ENCODE measurements at places on chromosomes 7 and 10. TPM values are rescaled to one million over a fixed set of nuclear protein-coding genes. Genes with fewer than 3 reads are reported as not detected.
A peak's percentile ranks its signal among the peaks of the same experiment; 100 is the strongest.

The BLNK gene
- total RNA-seq = not detected

The NEUROG3 gene
- not detected for total RNA-seq

The KIAA1217 gene
- total RNA-seq = 0.62 TPM

GRCh38 chr7:128841921-128842673 lies 11.9 kb downstream of the FLNC start:
- H3K36me3 ChIP-seq = no peaks in the 10 kb centered on the region
- H3K4me3 ChIP-seq = no peak overlapping the region
- H3K27me3 ChIP-seq = no peaks in the 10 kb centered on the region
- H3K4me1 ChIP-seq = peaks cover 2% of the 10 kb centered on the region

DNA sequence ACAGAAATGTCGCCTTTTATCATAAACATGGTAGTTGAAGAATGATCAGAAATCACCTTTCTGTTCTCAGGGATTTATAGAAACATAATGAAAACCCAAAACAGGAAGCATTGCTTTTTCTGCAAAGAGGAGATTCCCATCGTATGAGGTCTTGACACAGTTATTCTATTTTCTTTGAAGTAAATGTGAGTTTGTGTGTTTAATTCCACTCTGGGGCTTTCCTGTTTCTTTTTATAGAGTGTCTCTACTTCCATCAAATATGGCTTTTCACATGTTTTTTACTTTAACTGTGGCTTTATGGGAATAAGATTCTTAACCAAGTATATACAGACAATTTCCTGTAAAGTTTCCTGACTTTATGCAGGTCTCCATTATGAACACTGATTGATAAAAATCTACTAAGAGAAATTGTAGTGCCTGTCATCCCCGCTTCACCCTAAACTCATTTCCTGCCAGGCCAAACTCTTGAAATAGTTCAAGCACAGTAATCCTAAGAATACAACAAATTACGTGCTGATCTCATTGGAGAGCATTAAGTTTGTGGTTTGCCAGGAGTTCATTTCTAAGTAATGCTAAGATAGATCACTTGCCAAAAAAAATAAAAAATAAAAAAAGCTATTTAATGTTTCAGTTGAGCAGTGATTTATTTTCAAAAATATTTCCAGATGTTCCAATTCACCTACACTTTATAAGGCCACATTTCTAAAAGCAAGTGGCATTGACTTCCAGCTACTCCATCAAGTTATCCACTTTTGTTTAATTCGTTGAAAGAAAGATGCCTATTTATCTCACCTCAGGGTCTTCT lies 52.2 kb upstream of the SEC61G start:
- no peaks in the 10 kb centered on the region for H3K4me1 ChIP-seq
- no peak overlapping the region for H3K4me3 ChIP-seq
- DNase-seq = no peak

GRCh38 chr7:116142850-116143249 lies 67.5 kb upstream of the TES start:
- peaks cover 3% of the 10 kb centered on the region for H3K27me3 ChIP-seq
- H3K4me3 ChIP-seq = no peak overlapping the region
- peaks cover 6% of the 10 kb centered on the region for H3K36me3 ChIP-seq
- peaks cover 46% of the 10 kb centered on the region for H3K4me1 ChIP-seq
- H3K27ac ChIP-seq = no peak overlapping the region

- no peak overlapping the region for H3K27ac ChIP-seq
- no peaks in the 10 kb centered on the region for H3K36me3 ChIP-seq
- H3K4me3 ChIP-seq = no peak overlapping the region
- DNase-seq = no peak
- peaks cover 2% of the 10 kb centered on the region for H3K27me3 ChIP-seq
- H3K4me1 ChIP-seq = no peaks in the 10 kb centered on the region
Observed at GRCh38 chr10:11355592-11355991, 255.9 kb downstream of the USP6NL start.

- no peaks in the 10 kb centered on the region for H3K4me1 ChIP-seq
- no peak overlapping the region for H3K4me3 ChIP-seq
- no peak overlapping the region for H3K27ac ChIP-seq
- no peaks in the 10 kb centered on the region for H3K36me3 ChIP-seq
- H3K27me3 ChIP-seq = no peaks in the 10 kb centered on the region
Observed at GRCh38 chr7:42099470-42100155, 137.4 kb downstream of the GLI3 start.

GRCh38 chr10:112961609-112962008 lies 11.6 kb downstream of the TCF7L2 start:
- no peak overlapping the region for H3K27ac ChIP-seq
- H3K36me3 ChIP-seq = no peaks in the 10 kb centered on the region
- DNase-seq = no peak
- H3K4me1 ChIP-seq = no peaks in the 10 kb centered on the region

DNA sequence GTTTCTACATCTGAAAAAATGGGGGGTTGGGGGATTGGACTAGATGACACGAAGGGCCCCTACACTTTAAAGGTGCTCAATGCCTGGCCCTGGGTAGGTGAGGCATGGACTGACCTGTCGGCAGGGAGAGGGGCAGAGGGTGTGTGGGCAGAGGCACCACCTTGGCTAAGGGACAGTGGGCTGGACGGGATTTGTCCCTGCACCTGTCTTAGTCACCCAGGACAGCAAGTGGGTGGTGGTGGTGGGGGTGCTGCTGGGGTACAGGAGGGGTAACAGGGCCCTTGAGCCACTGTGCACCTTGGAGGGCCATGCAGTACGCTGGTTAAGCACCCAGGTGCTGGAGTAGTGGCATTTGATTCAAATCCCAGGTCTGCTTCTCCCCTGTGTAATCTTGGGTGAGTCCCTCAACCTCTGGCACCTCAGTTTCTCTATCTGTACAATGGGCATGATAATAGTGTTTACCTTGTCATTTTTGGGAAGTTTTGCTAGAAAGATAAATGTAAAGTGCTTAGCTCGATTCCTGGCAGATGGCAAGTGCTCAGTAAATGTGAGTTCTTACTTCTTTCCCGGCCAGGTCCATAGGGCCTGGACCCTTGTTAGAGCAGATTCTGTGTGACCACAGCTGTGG lies 18.1 kb upstream of the SFRP5 start:
- no peaks in the 10 kb centered on the region for H3K36me3 ChIP-seq
- DNase-seq = no peak
- H3K27ac ChIP-seq = no peak overlapping the region
- H3K27me3 ChIP-seq = peaks cover 11% of the 10 kb centered on the region
- H3K4me1 ChIP-seq = peaks cover 3% of the 10 kb centered on the region
- no peak overlapping the region for H3K4me3 ChIP-seq

- no peak overlapping the region for H3K27ac ChIP-seq
- no peaks in the 10 kb centered on the region for H3K36me3 ChIP-seq
- peaks cover 10% of the 10 kb centered on the region for H3K4me1 ChIP-seq
- no peak for DNase-seq
- H3K27me3 ChIP-seq = peaks cover 6% of the 10 kb centered on the region
- H3K4me3 ChIP-seq = no peak overlapping the region
Observed at GRCh38 chr7:121302214-121302745, 26.5 kb upstream of the WNT16 start.

DNA sequence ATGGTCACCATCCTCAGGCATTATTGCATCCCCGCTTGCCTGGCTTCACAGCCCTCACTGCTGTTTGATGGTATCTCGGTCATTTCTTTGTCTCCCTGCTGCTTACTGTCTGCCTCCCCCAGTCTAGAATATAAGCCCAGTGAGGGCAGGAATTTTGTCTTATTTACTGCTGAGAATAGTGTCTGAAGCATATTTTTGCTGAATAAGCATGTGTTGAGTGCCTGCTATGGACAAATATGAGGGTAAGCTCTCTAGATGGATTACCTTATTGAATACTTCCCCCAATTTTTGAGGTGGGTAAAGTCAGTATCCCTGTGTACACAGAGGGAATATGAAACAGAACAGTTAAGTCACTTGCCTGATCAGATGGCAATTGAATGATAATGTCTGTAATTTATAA lies 36.5 kb upstream of the CABCOCO1 start:
- no peak overlapping the region for H3K4me3 ChIP-seq
- H3K27ac ChIP-seq = no peak overlapping the region
- H3K27me3 ChIP-seq = peaks cover 10% of the 10 kb centered on the region
- H3K36me3 ChIP-seq = no peaks in the 10 kb centered on the region
- no peak for DNase-seq
- H3K4me1 ChIP-seq = no peaks in the 10 kb centered on the region

DNA sequence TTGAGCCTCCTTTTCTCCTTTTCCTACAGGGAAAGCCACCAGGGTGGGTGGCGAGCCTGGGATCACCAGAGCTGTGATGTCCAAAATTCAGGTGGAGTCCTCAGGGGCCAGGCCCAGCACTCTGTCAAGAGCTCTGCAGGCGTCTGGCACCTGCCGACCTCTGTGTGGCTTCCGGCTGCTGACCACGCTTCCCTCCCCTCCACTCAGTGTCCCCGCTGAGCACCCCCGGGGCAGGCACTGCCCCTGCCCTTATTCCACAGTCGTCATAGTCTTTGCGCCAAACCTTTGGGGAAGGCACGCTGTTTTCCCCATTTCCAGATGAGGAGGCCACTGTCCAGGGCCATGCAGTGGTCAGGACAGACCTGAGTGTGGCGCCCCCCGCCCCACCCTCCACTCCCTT lies 7.5 kb downstream of the MTG1 start:
- H3K4me3 ChIP-seq = no peak overlapping the region
- H3K27me3 ChIP-seq = no peaks in the 10 kb centered on the region
- DNase-seq = peak; percentile 7
- peaks cover 84% of the 10 kb centered on the region for H3K36me3 ChIP-seq

DNA sequence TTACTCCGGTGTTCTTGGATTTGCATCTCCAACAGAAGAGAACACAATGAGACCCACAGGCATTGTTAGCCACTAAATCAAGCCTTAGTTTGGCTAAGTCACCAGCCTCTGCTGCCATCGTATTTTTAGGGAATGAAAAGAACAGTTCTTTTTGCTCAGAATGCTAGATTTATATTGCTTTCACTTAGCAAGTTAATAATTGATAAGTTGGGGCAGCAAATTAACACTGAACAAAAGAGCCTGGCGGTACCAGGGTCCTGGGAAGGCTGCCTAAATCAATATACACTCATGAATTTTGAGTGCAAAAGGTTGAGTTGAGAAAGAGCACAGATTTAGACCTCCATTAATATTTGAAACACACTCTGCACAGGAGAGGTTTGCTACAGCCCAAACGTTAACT lies 767.7 kb downstream of the TYW1 start:
- H3K4me3 ChIP-seq = no peak overlapping the region
- no peaks in the 10 kb centered on the region for H3K4me1 ChIP-seq

DNA sequence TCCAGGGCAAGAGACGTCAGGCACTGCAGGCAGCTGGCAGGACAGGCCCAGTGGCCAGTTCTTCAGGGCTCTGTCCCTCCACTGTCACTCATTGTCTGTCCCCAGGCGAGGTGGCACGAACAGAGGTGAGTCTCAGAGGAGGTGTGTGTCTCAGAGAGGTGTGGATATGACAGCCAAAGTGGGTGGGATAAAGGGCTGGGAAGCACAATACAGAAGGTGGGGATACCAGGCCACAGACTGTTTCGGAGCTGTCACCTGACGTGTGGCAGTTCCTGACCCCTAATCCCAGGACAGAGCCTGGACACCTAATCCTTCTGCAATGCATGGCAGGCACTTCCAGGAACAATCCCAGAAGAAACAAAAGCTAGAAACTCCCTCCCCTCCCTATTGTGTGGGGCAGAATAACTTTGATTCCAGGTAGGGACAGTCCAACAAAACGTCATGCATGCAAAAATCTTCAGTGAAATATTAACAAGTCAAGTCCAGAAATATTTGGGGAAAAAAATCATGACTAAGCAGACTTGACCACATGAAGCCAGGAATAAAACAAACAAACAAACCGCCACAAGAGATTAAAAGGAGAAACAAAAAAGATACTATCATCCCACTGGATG lies 11.6 kb downstream of the KLRG2 start:
- H3K27ac ChIP-seq = no peak overlapping the region
- no peak overlapping the region for H3K4me3 ChIP-seq
- DNase-seq = no peak
- no peaks in the 10 kb centered on the region for H3K36me3 ChIP-seq

DNA sequence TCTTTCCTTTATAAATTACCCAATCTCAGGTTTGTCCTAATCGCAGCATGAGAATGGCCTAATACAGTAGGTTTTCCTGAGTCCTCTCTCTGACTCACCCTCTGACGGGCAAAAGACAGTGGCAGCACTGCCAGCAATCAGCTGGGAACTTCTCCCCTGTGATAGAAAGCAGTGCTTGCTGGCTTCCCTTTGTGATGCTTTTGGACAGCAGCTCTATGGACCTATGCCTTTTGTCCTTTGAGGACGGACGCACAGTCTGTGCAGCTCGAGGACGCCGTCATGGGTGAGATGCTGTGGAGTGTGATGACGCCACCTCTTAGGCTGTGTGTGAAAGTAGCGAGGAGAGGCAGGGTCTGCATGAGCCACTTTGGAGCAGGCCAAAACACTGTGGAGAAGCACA lies 68.8 kb downstream of the KIAA1217 start:
- no peak overlapping the region for H3K4me3 ChIP-seq
- no peak for DNase-seq
- no peaks in the 10 kb centered on the region for H3K36me3 ChIP-seq
- H3K27me3 ChIP-seq = no peaks in the 10 kb centered on the region
